Caudate nucleus (tissue), 63 donors: ENCODE measurements at places on chromosomes 6 and 20.

GRCh38 chr20:8912096-8912495 is 156.8 kb upstream of the PLCB4 start:
- no peak for DNase-seq

GRCh38 chr20:58852543-58853271 is at the start of gene GNAS:
TSS of gene GNAS (plus strand) at chr20:58852716.
- DNase-seq = no peak

GRCh38 chr6:101276066-101276465 is 117.4 kb upstream of the GRIK2 start:
- DNase-seq = no peak

DNA sequence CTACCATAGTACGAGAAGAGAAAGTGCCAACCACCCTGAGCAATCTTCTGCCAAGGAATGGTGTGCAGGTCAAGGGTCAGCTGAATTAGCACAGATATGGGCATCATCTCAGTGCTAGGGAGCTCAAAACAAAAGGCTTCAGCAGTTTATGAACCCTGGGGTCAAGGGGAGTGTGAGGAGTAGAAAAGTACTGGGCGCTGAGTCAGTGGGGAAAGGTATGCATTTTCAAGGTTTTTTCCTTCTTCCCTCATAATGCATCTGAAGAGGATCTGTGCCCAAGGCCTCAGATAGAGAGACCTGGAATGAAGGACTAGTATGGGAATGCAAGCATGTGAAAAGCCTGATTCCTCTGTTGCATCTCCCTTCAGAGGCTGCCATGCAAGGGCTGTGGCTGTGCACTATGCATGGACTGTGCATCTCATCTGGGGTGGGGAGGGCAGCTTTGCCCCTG is 81.7 kb downstream of the PERP start:
- no peak for DNase-seq

- DNase-seq = no peak
These were observed 202.1 kb upstream of the CNR1 start for GRCh38 chr6:88368071-88368787.
